ENCODE measurements at places on chromosomes 5 and 9.

DNA sequence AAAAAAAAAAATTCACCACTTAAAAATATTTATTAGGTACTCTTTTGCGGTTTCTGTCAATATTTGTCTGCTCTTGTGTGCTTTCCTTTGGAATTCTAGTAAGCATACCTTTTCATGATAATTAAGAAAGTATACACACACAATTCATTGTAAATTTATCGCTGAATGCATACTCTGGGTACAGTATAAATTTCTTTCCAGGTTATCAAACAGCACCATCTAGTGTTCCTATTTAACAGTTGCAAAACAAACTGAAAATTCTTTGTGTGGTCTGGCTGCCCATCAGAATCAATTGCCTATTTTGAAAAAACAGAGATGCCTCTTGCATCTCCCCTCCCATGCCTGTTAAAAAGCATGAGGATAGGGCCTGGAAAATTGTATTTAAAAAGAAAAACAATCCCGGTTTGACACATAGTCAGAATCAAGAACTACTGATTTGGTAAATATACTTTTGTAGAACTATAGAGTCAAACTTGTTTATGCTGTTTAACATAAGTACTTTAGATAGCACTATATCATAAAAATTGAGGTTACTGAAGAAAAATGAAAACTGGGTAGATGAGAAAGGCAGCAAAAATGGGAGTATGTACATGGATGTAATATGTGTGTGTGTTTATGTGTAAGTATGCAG is 16.2 kb downstream of the PGGT1B start:
- DNase-seq, result peak; percentile 44

GRCh38 chr9:83537331-83538171 is 650 bp downstream of the FRMD3 start:
- DNase-seq, result peak; percentile 22

DNA sequence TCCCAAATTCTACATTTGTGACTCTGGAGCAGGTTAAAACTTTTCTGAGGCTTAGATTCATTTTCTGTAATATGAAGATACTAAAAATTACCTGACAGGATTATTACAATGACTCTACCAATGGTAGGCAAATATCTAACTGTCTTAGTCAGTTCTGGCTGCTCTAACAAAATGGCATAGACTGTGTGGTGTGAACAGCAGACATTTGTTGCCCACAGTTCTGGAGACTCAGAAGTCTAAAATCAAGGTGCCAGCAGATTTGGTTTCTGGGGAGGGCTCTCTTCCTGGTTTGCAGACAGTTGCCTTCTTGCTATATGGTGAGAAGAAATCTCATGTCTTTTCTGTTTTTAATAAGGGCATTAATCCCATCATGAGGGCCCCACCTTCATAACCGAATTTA is 245.1 kb downstream of the MAST4 start:
- DNase-seq, result no peak

GRCh38 chr5:42691413-42691937 is 65.1 kb upstream of the CCDC152 start:
- no peak for DNase-seq

DNA sequence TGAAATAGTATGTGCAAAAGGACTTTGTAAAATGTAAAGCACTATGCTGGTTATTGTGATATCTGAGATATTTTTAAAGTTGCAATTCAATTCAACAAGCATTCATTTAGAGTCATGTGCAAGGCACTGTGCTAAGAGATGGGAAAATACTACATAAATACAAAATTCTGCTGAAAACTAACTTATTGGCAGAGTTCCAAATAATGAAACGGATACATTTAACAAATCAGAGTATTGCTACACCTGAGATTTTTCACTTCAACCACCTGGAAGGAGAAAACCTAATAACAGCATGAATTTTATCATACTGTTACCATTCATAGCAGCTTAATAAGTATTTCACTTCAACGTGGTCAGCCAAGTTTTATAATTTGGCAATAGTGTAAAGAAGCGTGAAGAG is 6.1 kb upstream of the CTNNAL1 start:
- DNase-seq, result no peak

DNA sequence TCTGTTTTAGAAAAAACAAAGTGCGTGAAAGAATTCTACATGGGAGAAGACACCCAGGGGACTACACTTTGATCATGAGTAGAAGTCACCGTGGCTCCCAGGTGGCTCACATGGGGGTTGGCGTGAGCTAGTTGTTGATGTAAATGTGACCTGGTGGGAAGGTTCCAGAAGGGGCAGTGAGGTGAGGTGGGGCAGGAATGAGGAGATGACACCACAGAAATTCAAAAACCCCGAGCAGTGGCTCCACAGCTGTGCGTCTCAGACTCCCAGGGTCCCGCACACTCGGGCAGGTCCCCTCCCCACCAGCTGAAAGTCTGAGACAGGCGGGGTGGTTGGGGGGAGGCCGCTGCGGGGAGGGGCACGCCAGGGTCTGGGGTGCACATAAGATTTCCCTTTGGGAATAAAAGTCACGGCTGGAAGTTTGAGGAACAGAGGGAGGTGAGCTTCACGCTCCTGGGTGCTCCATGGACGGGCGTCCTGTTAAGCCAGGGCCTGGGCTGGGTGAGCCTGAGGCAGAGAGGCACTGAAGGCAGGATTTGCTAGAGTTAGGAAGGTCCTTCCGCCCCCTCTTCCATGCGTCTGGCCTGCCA is 29.9 kb downstream of the GLT6D1 start:
- DNase-seq, result no peak

DNA sequence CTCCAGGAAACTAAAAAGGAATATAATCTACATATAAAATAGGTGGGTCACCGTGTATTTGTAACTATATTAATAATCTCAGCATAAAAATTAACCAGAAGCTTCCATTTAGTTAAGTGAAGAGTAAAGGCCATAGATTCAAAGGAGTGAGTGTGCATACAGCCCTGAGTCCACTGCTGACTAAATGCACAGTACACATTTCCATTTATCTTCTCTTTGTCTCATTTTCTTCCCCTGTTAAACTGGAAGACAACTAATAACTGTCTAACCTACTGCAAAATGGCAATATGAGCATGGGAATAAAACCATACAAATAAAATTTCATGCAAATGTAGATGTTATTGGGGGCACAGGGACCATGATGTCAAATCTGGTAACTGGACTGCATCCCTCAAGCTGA is 59.9 kb upstream of the DAB2 start:
- no peak for DNase-seq

DNA sequence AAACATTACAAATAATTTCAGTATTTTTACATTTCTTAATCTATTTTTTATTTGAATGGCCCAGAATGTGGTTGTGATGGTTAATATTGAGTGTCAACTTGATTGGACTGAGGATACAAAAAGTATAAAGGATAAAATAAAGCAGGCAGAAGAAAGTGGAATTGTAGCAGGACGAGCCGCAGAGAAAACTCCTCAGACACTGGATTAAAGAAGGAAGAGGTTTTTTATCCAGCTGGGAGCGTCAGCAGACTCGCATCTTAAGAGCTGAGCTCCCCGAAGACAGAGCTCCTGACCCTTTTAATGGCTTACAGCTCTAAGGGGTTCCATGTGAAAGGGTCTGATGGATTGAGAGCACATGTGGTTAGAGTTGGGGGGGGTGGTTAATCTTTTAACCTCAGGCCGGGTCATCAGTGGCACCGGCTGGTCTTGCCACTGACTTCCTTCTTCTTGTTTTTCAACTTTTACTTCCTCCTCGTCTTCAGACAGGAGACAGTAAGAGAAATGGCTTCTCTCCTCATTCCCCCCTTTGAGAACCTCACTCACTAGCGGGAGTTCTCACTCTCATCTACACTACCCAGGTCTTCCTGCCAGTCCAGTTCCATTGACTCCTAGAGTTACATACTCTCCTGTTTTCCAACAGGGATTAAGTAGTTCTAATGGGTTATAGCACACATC is 80.0 kb downstream of the TMEM161B start:
- peak; percentile 6 for DNase-seq

GRCh38 chr5:151051066-151051930 is 29.5 kb downstream of the TNIP1 start:
- DNase-seq, result peak; percentile 86

GRCh38 chr5:36393656-36394428 is 92.1 kb upstream of the RANBP3L start:
- no peak for DNase-seq

DNA sequence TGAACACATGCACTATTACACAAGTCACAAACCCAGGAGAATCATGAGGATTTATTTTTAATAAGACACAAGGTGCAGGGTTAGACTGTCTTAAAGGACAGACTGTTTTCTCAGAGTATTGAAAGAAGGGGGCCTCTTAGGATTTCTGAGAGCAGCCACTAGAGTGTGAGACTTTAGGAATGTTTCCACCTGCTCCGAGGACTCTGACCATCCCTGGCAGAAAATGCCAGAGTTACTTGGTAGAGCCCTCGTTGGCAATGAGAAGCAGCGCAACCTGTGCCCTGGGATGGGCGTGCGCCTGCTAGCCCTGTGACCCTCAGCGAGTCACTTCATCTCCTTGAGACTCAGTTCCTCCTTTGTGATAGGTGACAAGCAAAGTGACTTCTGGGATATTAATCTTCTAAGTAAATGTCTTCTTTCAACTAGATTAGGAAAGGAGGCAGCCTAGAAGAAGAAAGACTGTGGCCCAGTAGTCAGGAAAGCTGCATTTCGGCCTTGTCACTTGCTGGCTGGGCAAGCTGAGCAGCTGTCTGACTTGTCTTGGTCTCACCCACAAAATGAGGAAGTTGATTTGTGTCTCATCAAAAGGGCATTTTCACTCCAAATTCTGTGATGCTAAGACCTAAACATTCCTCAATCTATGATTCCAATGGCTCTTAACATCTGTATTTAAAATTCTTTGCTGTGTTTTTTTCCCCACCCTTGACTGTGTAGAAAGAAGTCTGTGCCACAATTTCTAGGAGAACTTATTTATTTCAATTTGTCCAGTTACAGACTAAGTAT is 60.5 kb downstream of the PTCD2 start:
- no peak for DNase-seq

DNA sequence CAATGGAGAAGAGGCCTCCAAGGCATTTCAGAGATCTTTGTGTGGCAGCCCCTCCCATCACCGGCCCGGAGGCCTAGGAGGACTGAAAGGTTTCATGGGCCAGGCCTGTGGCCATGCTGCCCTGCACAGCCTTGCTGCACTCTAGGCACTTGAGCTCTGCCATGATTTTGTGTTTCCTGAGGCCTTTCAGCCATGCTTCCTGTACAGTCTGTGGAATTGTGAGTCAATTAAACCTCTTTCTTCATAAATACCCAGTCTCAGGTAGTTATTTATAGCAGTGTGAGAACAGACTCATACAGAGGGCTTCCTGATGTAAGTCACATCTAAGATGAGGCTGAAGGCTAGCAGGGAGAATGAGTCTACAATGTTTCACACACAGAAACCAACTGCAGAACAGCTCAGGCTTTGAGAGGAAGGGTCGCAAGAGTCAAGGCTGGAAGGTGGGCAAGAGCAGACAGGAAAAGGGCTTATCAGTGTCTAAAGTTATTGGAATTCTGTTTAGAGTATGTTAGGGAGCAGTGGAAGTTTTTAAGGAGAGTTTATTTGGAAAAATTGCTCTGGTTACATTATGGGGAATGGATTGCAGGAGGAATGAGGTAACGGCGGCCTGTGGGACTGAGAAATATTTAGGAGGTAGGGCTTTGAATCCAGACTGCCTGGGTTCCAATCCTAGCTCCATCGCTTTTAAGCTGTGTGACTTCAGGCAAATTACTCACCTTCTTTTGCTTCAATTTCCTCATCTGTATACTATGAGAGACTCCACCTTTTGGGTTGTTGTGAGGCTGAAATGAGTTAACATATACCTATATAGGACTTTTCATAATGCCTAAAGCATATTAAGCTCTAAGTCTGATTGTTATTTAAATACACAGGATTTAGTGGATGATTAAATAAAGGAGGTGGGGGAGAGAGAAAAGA is 291.2 kb downstream of the CWC27 start:
- peak; percentile 10 for DNase-seq

GRCh38 chr9:123929177-123929869 is 603 bp downstream of the DENND1A start:
- no peak for DNase-seq

DNA sequence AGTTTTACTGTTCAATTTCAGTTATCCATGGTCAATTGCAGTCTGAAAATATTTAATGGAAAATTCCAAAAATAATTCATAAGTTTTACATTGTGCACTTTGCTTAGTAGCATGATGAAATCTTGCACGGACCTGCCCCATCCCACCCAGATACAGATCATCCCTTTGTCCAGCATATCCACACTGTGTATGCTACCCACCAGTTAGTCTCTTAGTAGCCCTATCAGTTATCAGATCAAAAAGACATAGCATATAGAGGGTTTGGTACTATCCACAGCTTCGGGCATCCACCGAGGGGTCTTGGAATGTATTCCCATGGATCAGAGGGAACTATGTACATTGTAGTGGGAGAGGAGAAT is 97.7 kb downstream of the SLC44A1 start:
- no peak for DNase-seq

- peak; percentile 7 for DNase-seq
Observed at GRCh38 chr9:2355697-2355983, 265.9 kb upstream of the VLDLR start.

- no peak for DNase-seq
Observed at GRCh38 chr9:91519520-91520277, 96.1 kb upstream of the NFIL3 start.

- DNase-seq, result no peak
Observed at GRCh38 chr5:351084-351920, 29.8 kb downstream of the AHRR start.

GRCh38 chr5:73192370-73192769 is 19.4 kb downstream of the TMEM174 start:
- no peak for DNase-seq

DNA sequence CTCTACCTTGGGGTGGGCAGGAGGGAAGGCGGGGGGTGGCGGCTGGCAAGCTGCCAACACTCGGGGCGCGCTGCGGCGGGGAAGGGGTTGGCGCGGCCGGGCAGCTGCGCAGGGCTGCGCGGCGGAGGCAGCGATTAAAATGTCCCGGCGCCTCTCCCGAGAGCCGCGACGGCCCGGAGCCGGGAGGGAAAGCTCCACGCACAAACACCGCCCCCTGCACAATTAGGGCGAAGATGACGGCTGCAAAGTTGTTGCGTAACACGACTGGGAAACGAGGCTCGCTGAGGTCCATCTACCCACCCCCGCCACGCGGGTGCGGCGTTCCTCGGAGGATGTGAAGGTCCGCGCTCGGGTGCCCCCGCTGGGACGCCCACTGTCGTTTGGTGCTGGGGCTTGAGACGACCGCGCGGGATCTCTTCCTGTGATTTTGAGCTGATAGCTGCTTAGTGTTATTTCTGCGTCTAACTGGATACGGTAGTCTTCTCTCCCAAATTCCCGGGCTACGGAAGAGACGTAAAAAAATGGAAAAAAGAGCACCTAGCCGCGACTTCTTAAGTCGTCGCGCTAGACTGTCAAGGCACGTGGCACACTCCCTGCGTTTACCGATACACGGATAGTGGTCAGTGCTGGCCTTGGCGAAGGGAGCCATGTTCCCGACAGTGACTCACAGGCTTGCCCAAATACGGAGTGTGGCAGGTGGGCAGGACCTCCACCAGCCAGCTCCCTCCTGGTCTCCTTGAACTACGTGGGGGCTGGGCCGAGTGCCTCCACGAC is 958 bp upstream of the NFIL3 start:
- peak; percentile 84 for DNase-seq

DNA sequence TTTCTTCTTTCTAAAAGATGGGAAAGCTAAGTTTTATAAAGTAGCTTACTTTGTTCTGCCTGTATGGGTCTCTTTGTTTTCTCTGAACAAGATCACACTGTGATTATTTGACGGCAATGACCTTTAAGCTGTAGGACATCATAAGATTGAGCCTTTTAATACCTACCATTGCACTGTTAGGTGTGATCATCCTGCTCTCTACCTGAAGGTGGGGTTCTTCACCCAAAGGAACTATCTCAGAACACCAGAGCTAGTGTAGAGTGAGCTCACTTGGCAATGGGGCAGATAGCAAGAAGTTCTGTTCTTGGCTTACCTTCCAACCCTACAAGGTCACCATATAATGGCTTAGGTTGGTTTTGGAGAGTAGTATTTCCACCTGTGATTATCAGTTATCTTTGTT is 200.2 kb downstream of the SPATA31D1 start:
- no peak for DNase-seq

Data from lung microvascular endothelial cell (primary cell).